ENCODE measurements at places on chromosomes 7 and 10.

- no peak for DNase-seq
Measured at GRCh38 chr10:121404611-121405010, 193.6 kb downstream of the FGFR2 start.

DNA sequence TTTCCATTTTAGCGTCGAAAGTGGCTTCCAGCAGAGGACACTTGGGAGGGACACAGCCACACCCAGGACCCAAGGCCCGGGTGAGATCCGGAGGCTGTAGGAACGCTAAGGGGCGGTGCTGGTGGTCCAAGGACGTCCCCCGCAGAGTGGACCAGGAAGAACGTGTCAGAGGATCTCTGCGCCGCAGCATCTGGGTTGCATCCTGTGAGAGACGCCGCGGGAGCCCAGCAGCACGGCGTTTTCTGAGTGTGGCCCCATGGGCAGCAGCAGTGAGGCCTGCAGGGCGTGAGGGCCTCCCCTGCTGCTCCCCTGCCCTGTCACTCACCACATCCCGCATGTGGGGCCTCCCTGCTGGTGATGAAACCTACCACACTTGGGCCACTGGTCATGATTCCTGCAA is 40.5 kb upstream of the BNIP3 start:
- no peak for DNase-seq

DNA sequence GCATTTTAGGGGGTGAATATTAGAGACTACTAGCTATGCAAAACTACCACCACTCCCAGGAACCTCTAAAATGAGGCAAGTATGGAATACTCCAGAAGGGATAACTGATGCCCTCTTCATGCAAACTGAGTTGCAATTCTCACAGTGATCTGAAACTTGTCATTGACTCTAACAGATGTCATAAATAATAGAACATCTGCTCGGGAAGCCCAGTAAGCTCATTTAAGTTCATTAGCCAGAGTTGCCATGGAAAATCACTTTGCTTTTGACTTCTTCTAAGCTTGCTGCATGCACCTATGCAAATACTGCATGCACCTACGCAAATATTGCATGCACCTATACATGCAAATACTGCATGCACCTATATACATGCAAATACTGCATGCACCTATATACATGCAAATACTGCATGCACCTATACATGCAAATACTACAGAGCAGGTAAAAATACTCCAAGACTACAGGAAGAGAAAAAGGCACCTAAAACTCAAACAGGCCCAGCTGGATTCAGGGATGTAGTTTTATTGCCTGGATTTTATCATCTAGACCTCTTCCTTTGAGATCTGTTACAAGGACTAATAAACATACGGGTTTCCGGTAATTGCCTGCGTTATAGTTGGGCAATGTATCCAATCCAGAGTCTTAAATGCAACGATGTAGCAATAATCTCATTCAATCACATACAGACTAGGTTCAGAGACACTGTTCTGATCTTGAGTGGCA is 1061.1 kb upstream of the AUTS2 start:
- DNase-seq: no peak

GRCh38 chr10:15419279-15419874 is 48.3 kb upstream of the FAM171A1 start:
- no peak for DNase-seq

GRCh38 chr7:15308821-15309220 is 253.0 kb downstream of the AGMO start:
- DNase-seq: no peak

DNA sequence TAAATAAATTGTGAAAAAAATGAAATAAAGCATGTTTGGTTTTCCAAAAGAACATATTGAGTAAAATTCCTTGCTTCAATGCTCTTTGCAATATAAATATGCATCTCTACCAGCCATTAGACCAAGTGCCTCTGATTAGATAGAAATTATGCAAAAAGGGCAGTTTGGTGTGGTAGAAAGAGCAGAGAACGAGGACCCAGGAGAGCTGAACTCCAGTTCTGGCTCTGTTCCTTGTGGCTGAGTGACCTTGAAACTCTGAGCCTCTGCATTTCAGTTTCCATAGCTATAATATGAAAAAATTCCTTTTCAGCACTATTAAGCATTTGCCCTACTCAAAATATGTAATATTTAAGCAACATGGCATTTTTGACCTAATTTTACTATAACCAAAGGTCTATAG is 36.5 kb downstream of the COL1A2 start:
- DNase-seq: no peak

DNA sequence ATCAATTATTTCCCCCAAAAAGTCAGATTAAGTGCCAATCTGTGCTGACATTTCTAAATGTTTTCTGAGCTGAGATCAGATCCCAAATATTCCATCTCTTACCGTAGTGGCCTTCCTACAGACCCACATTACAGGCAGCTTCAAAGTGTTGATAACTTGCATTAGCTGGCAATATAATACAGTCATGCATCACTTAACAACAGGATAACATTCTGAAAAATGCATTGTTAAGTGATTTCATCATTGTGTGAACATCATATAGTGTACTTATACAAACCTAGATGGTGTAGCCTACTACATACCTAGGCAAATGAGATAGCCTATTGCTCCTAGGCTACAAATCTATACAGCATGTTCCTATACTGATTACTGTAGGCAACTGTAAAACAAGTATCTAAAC is 22.4 kb downstream of the SLC25A13 start:
- DNase-seq: no peak

DNA sequence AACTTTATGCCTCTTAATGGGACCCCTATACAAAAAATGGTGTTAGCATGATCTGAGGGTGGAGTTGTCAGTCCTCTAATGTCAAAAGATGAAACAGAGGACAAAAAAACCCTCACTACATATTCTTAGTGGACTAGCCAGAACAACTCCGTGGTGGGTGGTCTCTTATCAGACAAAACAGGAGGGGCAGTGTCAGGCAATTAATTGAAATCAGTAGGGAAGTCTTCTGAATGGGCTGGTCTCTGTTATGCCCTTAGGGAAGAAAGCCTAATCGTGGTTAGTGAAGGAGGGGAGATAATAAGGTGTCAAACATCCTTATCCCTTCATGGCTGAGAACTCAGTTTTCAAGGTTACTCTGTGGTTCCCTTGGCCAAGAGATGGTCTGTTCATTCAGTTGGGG is 909.4 kb downstream of the GRID1 start:
- DNase-seq: no peak

- DNase-seq: no peak
Measured at GRCh38 chr7:100670074-100670473, 3.5 kb upstream of the GNB2 start.

DNA sequence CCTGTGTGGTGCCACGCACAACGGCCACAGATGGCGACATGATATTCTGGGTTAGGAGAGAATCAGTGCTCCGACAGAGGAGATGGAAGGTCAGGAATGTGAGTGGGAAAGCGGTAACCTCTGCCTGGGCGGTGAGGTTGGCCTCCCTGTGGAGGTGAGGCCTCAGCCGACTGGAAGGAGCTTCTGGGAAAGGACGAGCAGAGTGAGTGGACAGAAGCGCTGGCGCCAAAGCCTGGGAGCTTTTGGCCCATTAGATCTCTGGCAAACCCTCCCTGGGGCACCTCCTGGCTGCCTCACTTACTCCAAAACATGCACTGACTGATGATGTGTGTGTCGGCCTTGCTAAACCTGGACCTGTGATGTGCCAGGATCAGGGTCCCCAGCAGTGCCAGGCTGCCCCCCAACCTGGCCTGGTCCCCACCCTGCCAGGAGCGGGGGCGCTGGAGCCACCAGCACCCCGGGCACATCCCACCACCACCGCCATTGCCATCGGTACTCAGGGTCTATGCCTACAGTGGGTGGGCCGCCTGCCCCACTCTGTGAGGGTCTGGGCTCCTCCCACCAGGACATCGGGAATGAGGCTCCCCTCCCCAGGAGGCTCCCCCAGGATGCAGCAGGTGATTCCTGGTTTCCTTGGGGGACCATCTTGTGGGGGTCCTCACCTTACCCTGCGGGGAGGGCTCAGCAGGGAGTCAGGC is 51.0 kb downstream of the RASGEF1A start:
- no peak for DNase-seq

- DNase-seq: no peak
Measured at GRCh38 chr10:33332183-33333065, 2.0 kb downstream of the NRP1 start.

DNA sequence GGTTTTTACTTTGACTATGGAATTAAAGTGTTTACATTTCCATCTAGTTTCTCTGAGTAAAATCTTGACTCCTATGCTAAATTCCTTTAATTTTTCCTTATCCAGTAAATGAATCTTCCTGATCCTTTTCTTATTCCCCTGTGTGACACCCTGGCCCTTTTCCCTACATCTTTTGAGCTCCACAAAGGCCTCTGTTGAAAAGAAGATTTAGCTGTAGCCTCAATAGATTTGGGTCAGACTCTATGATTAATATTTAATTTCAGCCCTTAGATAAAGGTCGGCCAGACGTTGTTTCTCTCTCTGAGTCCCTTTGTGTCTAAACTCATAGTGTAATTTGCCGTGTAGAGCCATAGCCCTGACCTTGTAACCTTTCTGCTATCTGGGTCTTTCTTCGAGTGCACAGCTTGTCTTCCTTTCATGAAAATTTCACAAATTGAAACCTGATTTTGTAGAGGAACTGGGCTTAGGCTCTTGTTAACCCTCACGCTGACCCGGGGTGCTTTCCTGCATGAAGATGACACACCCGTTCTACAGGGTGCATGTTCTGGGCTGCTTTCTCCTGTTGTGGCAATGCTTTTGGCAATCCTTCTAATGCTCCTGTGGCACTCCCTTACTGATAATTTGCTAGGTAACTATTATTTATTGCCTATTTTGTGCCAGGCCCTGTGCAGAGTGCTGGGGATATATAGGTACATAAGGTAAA is 21.2 kb downstream of the LSMEM1 start:
- DNase-seq: no peak
